ENCODE measurements at places on chromosomes 2 and 18.
A peak's percentile ranks its signal among the peaks of the same experiment; 100 is the strongest.

DNA sequence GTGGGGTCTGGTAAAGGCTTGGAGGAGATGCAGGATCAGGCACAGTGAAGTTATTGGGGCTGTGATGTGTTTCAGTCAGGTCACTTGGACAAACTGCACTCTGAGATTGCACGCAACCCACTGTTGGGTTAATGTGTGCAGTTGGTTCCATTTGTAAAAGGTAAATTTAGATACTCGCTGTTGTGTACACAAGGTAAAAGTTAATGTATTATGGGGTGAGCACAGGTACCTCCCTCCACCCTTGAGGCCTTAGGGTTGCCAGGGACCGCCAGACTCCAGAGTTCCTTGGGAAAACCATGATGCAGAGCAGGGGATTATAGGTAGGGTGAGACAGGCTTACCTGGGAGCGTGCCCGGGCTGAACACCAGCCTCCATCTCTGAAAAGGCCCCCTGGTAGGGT, 20.1 kb downstream of the IMPA2 start:
- no peak for DNase-seq

GRCh38 chr2:42795841-42796301, 3.5 kb upstream of the HAAO start:
- no peak for DNase-seq

DNA sequence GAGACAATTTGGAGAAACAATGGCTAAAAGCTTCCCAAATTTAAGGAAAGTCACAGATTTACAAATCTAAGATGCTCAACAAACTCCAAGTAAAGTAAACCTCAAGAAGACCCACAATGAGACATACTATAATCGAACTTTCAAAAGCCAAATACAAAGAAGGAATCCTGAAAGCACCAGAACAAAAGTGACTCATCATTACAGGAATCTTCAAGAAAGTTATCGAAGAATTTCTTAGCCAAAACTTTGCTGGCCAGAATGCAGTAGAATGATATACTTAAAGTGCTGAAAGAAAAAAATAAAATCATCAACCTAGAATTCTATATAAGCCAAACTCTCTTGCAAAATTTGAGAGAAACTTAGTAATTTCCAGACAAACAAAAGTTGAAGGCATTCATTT, 106.5 kb upstream of the TMEM200C start:
- DNase-seq = no peak

DNA sequence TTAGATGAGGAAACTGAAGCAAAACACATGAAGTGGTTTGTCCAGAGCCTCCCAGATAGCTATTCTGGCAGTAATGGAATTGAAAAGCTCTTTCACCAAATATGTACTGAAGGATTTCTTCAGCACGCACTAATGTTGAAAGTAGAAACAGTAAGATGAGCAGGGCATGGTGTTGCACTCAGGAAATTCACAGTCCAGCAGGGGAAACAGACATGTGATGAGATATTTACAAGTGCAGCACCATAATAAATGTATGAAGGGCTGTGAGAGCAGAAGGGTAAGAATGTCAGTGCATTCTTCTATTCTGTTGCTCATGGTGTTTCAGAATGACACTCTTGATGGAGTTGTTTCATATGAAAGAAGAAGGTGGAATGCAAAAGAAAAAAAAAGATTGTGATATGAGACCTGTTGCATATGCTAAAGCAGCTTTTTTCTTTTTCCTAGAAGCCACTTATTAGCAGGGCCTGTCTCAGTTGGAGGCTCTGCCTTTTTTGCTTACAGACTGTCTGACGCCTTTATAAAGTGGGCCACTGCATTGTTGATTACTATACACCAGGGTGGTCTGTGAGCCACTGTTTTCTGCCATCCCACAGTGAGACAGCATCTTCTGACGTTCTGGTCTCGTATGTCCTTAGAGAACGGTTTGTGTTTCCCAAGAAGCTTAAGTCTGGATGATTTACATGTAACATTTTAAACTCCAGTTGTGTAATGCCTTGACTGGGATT, 516.9 kb downstream of the ARHGAP15 start:
- DNase-seq = no peak

DNA sequence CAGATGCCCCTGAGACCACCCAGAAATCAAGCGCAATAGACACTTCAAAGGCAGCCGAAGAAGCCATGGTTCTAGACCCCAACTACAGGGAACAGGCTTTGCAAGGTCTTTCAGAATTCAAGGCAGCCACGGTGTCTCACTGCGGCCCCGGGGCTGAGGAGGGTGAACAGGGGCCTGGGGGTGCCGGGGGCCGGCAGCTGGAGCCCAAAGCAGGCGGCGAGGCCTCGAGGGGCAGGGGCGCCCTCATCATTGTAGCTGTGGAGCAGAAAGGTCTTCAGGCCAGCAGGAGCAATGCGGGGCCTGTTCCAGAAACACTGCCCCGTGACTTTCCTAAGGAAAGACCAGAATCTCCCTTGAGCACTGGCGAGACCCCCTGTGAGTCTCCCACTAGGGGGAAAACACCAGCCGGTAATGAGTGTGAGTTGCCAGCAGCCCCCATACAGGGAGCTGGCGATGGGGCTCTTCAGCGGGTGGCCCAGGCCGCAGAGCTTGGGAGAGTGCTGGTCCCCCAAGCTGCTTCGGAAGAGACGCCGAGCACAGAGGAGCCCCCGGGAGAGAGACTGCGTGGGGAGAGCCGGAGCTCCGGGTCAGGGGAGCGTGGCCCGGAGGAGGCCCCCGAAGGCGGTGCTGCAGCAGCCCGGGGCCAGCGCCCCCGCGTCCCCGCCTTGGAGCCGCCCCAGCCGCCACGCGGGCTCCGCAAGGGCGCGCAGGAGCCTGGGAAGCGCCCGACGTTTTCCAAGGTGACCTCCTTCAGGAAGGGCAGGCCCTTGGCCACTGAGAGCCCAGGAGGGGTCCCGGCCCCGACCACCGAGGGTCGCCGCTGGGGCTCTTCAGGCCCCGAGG, 79.1 kb downstream of the ARHGEF4 start:
- no peak for DNase-seq

DNA sequence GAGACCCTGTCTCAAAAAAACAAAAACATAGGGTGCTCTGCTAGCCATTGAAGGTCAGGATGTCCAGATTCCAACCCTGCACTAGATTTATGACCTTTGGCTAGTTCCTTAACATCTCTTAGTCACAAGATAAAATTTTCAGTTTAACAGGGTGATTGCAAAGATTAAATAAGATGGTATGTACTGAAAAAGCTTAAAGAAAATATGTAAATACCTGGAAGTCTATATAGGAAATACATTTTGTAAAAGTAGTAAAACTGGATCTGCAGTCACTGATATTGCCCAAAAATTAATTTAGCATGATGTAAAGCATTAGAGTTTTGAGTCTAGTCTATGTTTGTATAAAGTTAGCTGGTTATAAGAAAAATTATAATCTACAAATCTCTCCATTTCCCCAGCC, 5.4 kb upstream of the COX7A2L start:
- DNase-seq = no peak

GRCh38 chr2:109437325-109438090, 176.3 kb downstream of the SEPTIN10 start:
- DNase-seq = no peak

DNA sequence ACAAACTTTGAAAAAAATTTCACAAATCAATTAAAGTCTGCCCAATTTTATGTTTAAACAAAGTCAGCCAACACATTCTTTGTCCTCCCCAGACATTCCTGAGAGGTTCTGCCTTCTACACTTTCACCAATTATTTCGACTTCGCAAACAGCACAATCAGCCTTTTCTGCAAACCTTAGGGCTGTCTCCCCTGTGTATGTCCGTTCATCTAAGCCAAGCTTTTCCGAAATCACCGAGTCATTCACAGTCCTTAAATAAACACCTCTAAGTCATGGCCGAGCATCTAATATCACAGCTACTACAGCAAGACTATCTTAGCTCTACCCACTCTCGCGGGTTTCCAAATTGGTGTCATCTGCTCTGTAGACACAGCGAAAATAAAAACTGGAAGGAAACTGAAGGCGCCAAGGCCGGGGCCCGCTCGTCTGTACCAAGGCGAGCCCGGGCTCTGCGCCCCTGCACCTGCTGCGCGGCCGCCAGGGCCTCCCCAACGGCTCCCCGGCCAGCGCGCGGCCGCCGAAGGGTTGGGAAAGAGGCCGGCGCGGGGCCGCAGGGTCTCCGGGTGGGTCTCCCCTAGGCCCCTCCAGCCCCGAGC, 730 bp downstream of the ODC1 start:
- no peak for DNase-seq

GRCh38 chr2:217636991-217637561, 365.7 kb downstream of the TNS1 start:
- DNase-seq = no peak

DNA sequence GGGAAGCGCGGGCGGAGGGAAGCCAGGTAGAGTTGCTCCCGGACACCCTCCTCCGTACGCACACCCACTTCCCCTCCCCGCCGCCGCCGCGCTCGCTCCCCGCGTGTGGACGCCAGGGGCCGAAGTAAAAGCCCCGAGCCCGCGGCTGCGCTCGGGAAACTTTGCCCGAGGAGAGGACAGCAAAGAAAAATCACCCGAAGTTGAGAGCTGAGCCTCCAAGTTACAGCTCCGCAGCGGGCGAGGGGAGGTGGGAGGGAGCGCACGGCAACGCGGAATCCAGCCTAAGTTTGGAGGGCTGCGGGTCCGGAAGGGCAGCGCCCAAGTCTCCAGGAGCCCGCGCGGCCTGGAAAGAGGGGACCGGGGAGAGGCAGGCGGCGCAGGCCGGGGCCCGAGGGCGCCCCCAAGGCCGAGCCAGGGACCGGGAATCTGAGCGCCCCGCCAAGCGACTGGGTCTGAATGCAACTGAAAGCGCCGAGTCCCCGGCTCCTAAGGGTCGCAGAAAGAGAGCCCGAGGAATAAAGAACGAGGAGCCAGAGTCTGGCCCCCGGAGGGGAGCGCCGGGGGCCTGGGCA, 706 bp upstream of the BCL11A start:
- no peak for DNase-seq

GRCh38 chr2:44189104-44189503, 20.4 kb downstream of the PPM1B start:
- DNase-seq = no peak

DNA sequence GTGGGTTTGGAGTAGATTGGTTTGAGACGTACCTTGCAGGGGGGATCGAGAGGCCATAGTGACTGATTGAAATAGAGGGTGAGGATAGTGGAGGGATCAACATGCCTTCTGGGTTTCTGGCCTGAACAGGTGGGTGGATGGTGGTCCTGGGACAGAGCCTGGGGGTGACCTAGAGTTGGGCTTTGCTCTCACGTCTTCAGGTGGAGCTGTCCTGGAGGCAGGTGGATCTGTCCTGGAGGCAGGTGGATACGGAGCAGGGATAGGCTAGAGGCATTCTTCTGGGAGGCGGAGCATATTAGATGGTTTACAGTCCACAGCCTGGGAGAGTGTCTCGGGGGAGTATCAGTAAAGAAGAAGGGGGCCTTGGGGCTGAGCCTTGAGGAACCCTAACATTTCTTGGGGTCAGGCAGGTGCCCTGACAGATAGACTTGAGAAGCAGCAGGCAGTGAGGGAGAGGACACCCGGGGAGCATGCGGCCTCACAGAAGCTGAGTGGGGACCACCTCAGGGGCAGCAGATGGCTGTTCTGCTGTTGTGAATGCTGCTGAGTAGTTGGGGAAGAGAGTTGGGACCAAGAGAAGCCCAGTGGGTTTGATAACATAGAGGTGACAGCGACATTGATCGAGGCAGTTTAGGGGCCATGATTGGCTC, 1.6 kb downstream of the CAPN10 start:
- no peak for DNase-seq

- DNase-seq = no peak
Measured at GRCh38 chr2:189261431-189261841, 81.9 kb upstream of the COL5A2 start.

GRCh38 chr2:235595422-235596010, 101.7 kb downstream of the AGAP1 start:
- DNase-seq = peak; percentile 43

- DNase-seq = no peak
Measured at GRCh38 chr2:127080938-127081755, 25.8 kb downstream of the BIN1 start.

DNA sequence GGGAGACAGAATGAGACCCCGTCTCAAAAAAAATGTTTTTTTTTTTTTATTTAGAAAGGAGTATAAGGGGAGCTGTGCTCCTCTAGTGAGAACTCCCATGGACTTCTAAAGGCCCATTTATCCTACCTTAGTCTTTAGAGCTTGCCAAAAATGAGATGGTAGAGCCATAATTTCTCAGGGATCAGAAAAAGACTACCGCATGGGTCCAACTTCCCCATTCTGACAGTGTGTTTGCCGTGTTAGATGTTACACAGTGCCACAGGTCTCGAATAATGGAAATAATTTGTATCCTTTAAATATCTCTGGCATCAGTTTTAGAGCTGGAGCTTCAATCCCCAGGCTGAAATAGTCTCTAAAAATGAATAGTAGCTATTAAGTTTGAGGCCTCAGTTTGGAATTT, 6.0 kb upstream of the SLC39A10 start:
- DNase-seq = no peak

- peak; percentile 79 for DNase-seq
Measured at GRCh38 chr2:23009545-23010149, 375.3 kb upstream of the KLHL29 start.

DNA sequence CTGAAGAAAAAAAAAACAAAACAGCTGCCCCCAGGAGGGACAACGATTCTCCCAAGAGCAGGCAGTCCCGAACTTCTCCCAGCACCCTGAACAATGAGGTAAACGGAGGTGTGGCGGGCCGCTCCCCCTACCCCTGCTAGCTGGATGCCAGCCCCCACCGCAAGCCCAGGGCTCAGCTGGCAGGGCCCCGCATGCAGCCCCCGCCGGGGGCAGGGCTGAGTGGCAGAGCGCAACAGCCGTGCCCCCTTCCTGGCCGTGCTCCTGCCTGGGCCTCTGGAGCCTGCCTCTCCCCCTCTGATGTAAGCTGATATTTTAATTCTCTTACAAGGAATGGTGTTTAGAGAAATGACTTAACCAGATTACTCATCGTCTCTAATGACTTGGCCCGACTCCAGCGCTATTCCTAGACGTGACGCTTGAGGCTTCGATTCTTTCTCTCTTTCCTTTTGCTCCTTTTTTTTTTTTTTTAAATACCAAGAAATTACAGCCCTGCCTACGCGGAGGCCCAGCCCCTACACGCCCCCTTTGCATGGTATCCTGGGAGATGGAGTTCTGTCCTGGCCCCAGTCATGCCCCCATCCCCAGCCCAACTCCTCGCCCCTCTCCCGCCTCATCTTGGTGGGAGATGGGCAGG, 4.6 kb upstream of the ARID5A start:
- peak; percentile 87 for DNase-seq

Measured in NCI-H446 (cell line).